ENCODE measurements at places on chromosomes 13 and 19. TPM values are rescaled to one million over a fixed set of nuclear protein-coding genes. Genes with fewer than 3 reads are reported as not detected.
A peak's percentile ranks its signal among the peaks of the same experiment; 100 is the strongest.

The NCAN gene
- total RNA-seq, result not detected

DNA sequence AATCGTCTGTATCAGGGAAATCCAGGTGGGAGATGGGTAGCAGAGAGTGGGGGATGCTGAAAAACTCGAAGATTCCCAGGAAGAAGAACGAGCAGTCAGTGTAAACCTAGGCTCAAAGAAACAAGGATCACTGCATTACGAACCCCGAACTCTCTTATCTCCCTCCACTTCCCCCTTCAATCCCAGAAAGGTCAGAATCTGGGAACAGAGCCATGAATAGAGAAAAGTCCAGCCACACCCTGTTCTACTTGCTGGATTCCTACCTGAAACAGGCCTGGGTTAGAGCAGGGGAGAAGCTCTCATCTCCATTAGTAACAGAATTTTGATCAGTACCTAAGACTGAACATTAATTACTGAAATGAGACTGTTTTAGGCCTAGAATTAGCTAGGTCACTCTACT is 24.4 kb downstream of the EPSTI1 start:
- no peak for DNase-seq

DNA sequence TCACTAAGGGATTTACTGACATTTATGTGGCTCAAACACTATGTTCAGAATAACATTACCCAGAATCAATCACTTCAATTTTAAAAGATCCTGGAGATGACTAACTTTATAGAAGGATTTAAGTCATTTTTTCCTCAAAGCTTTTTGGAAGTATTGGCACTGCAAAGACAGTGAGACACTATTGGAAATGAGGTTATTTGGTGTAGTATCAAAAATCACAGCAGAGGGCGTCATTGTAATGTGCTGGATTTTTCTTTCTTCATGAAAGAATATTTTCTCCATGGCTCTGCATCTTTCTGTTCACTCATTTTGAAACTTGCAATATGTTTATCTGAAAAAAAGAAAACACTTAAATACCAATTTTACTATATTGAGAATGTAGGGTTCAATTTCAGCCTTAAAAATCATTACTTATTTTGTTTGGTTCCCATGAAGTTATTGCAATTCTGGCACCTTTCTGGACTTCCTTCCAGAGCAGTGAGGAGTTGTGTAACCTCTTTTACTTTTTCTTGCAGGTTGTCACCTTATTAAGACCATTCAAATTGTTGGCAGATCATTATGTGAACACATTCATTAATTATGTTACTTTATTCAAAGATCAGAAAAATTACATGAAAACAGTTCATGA is 3.7 kb upstream of the CSNK1A1L start:
- peak; percentile 23 for DNase-seq

DNA sequence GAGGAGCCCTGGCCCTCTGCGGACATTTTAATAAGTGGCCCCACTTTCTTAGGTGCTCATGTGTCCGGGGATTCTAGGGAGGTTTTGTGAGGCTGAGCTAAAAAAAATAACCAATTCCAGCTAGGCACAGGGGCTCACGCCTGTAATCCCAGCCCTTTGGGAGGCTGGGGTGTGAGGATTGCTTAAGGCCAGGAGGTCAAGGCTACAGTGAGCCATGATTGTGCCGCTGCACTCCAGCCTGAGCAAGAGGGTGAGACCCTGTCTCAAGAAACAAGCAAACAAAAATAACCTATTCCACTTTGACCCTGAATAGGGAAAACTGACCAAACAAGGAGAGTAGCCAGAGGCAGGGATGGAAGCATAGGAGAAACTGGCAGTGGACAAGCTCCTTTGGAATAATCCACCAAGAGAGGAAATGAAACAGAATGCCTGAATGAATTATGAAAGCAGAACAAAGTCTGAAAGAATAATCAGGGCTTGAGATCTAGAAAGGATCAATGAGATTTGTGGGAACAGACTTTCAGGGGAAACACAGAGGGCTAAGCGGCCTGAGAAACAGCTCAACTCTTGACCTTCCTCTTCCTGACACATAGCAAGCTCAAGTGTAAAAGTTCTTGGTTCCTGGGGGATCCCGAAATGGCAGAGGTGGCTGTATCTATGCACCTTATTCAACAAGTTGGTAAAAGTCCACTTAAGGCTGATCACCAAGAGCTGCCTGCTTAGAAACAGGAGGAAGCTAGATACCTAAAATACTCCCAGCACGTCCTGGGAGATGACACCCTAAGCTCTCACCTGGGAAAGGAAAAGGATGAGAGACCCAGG is 30.1 kb upstream of the FFAR2 start:
- no peak for DNase-seq

- peak; percentile 72 for DNase-seq
Observed at GRCh38 chr19:8609279-8610040, 1.1 kb downstream of the ADAMTS10 start.

GRCh38 chr19:17243211-17243829 is 2.4 kb downstream of the NR2F6 start:
- no peak for DNase-seq

GRCh38 chr13:32205431-32206096 is 109.6 kb downstream of the ZAR1L start:
- DNase-seq, result no peak

The CGB2 gene
- not detected for total RNA-seq

DNA sequence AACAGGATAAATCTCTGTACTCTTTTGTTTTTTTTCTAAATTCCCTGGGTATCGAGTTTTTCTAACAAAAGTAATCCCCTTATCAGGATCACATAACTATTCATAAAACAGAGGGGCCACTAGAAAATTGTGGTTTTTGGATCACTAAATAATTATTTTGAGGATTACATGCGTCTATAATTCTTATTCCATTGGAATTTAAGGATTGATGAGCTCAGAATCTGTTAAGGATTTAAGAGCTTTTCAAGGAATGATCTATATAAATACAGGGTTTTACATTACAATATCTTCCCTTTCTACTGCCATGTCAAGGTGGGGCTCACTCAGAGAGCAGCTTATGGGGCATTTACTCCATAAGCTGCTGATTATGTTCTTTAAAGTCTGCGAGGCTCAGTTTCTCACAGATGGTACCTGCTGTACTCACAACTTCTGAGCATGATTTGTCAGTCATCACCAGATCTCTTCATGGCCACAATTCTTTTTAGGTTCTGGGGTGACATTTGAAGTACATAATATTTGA is 449.8 kb downstream of the PCDH17 start:
- no peak for DNase-seq

DNA sequence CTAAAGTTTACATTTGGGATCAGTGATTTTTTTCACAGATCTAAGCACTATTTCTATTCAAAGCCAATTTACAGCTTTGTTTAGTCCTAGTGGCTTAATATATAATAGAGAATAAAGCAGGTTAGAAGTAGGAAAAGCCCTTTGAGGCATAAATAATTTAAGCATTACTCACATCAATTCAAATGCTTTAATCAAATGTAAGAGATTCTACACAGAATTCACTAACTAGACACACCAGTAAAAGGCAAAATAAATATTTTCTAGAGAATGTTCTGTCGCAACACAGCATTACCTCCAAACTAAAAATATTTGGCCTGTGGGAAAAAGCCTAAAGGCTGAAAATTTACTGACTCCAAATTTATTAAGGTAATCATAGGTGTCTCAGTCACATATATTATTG is 31.3 kb downstream of the KCTD12 start:
- DNase-seq, result no peak
